ENCODE measurements at places on chromosomes 11 and 22.

GRCh38 chr11:81005595-81005994 lies 1564.8 kb upstream of the TENM4 start:
- no peak overlapping the region for H3K4me3 ChIP-seq
- DNase-seq = no peak
- no peaks in the 10 kb centered on the region for H3K27me3 ChIP-seq
- H3K4me1 ChIP-seq = no peaks in the 10 kb centered on the region
- no peak overlapping the region for H3K27ac ChIP-seq

DNA sequence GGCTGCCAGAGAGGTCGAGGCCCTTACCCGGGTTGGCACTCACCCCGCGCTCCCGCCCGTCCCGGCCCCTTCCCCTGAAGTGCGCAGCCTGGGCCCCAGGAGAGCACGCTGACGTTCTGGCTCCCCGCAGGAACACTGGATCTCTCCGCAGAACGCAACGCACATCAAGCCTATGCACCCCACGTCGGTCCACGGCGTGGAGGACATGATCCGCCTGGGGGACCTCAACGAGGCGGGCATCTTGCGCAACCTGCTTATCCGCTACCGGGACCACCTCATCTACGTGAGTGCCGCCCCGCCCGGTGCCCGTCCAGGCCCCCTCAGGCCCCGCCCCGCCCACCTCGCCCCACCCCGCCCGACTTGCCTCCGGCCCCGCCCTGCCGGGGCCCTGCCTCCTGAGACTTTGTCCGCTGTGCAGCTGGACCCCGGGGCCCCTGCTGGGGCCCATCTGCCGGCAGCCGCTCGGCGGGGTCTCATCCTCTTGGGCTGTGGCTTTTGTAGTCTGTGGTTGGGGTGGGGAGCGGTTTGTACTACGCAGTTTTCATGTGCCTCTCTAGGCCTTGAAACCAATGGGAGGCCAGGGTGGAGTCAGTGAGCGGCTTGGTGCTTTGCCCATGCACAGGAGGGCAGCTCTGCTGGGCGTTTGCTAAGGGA lies 19.7 kb downstream of the MYO7A start:
- peak overlapping the region; percentile 69 for H3K4me3 ChIP-seq
- peak; percentile 31 for DNase-seq
- peaks cover 36% of the 10 kb centered on the region for H3K4me1 ChIP-seq
- peak overlapping the region; percentile 55 for H3K27ac ChIP-seq
- H3K27me3 ChIP-seq = no peaks in the 10 kb centered on the region

GRCh38 chr22:47281126-47282106 lies 519.0 kb downstream of the TBC1D22A start:
- peaks cover 75% of the 10 kb centered on the region for H3K27me3 ChIP-seq
- H3K27ac ChIP-seq = no peak overlapping the region
- no peak overlapping the region for H3K4me3 ChIP-seq
- H3K36me3 ChIP-seq = peaks cover 2% of the 10 kb centered on the region
- no peak for DNase-seq
- H3K4me1 ChIP-seq = no peaks in the 10 kb centered on the region

GRCh38 chr11:36446135-36446534 lies 63.9 kb downstream of the TRAF6 start:
- peak overlapping the region; percentile 23 for H3K27ac ChIP-seq
- no peaks in the 10 kb centered on the region for H3K27me3 ChIP-seq
- H3K4me3 ChIP-seq = no peak overlapping the region
- DNase-seq = no peak

DNA sequence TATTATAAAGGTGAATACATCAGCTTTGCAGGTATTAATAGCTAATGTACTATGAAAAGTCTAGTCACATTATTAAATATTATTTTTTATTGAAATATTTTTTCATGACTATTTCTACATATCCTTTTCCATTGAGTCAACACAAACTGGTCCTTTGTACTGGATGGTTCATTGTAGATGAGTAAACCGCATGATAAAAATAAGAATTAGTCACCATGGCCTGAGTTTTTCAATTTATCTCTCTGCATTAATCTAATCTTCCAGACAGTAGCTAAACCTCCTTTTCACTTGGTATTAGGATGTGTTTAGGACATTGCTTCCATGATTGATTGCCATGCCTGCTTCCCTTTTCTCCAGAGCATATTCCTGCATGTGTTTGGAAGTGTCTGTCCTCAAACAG lies 439.4 kb upstream of the ARHGAP42 start:
- no peaks in the 10 kb centered on the region for H3K27me3 ChIP-seq
- H3K4me1 ChIP-seq = no peaks in the 10 kb centered on the region
- no peak overlapping the region for H3K4me3 ChIP-seq
- H3K27ac ChIP-seq = no peak overlapping the region
- DNase-seq = no peak

DNA sequence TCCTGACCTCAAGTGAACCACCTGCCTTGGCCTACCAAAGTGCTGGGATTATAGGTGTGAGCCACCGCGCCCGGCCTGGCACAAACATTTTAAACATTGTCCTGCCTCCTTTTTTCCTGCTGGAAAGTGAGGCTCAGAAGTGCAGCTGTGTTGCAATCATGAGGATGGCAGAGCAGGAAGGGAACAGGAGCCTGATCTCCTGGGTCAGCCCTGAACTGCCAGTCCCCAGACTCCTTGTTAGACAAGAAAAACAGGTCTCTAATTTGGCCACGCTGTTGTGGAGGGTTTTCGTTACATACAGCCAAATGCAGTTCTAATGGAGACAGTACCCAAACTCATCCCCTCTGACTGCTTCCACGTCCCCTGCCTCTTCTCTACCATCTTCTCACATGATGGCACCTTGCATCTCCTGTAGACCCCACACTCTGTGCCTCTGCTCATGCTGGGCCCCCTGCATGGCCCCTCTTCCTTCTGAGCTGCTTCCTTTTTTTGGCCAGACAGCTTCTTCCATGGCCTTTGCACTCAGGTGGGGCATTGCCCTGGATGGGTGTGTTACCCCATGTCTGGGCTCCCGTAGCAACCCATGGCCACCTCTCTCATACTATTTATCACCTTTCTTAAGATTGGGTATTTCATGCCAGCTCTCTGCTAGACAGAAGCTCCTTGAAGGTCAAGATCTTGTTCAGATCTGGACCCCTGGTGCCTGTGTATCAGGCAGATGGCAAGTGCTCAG lies 227.1 kb downstream of the CEP164 start:
- H3K4me1 ChIP-seq = no peaks in the 10 kb centered on the region
- DNase-seq = no peak
- H3K27ac ChIP-seq = no peak overlapping the region
- H3K4me3 ChIP-seq = no peak overlapping the region
